Brain (organoid and tissue), 16 donors: ENCODE measurements at places on chromosomes 7 and 10. TPM values are rescaled to one million over a fixed set of nuclear protein-coding genes. Genes with fewer than 3 reads are reported as not detected.
A peak's percentile ranks its signal among the peaks of the same experiment; 100 is the strongest.

CHST15 gene
- 6.0 TPM for polyA plus RNA-seq

FOXI2 gene
- not detected for polyA plus RNA-seq

DNA sequence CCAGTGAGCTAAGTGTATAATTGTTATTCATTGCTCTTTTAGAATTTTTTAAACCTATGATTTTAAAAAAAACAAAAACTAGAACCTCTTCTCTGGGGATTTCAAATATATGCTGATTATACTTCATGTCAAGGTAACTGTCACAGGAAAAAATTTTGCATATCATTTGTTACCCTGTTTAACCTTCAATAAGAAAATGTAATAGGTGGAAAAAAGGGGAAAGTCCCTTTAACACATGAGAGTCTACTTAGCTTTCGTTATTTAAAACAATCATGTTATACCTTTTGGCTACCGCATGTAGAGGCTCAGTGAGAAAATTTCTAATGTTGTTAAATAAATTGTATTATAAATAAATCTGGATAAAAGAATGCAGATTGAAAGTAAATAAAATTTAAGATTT is 190.1 kb upstream of the AKR1E2 start:
- no peak for DNase-seq

DNA sequence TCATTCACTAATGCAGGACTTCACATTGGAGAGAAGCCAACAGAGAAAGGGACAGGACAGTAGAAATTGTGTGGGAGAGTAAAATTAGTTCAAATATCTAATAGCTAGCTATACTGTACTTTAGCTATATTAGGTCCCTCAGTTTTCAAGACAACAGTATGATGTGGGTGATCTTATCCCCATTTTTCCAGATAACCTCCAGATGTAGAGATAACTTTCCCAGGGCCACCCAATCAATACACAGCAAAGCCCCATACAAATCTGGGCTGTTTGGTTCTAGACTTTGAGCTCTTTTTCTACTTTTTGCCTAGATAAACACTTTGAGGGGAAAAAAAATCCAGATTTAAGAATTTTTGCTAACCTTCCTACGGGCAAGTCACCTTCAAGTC is 482 bp upstream of the CLDN12 start:
- no peak for DNase-seq

DNA sequence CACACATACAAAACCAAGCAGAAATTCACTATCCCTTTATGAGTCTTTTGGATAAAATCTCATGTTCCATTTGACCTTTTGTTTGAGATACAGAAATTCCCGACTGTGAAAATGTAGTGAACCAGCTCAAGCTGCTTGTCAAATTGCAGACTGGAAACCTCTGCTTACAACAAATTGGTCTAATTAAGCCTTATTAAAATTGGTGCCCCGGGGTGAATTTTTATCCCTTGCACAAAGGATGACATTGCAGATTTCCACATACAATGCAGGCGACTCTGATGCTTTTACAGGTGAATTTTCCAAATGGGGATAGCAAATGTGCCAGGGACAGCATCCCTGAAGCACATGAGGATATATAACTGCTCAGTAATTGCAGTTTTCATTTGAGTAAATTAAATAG is 257.3 kb downstream of the BMPER start:
- peak; percentile 81 for DNase-seq

GSDME gene
- polyA plus RNA-seq, result 5.5 TPM

DNA sequence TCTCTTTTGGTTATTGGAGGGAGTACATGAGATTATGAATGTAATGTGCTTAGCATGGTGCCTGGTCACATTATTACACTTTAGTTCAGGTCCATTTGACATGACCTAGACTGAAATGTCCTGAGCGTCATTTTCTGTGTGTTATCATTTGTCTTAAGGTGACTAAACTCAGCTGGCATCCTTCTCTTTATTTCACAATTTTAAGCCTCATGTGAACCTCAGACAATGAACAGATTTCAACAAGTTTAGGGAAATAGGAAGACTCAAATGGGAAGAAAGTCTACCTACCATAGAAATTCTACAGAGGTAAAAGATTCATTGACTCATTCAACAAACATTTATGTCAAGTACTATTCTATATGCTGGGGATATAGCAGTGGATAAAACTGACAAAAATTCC is 70.2 kb upstream of the EXOC6 start:
- no peak for DNase-seq

DNA sequence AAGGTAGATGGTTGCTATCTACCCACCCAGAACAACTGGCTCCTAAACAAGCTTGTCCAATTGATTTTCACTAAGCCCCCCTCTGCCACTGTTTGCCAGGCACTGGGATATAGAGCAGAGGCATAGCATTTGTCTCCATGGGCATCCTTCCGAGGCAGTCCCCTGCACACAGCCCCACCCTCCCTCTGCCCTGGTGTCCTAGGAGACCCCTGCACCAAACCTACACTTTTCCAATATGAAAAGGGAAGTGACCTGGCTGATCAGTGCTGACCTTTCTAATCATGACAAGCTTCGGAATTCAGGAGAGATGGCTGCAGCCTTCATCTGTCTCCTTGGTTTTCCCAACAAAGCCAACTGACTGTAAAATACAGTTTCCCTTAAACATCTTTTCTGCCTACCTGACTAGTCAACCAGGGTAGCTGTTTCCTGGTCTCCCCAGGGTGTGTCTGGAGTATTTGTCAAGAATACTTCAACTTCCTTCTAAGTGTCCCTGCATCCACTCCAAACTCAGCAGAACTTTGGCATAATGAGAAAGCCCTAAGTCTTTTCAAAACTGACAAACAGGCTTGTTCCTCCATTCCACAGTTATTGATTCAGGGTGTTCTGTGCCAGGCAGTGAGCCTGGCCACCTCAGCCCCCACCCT is 7.6 kb upstream of the SLC18A3 start:
- no peak for DNase-seq

- DNase-seq, result no peak
These were observed 26.6 kb downstream of the PLAU start for GRCh38 chr10:73937333-73938043.

- DNase-seq, result no peak
These were observed 59.4 kb downstream of the MARCHF5 start for GRCh38 chr10:92350411-92350810.
